ENCODE measurements at places on chromosomes 6 and 20.

DNA sequence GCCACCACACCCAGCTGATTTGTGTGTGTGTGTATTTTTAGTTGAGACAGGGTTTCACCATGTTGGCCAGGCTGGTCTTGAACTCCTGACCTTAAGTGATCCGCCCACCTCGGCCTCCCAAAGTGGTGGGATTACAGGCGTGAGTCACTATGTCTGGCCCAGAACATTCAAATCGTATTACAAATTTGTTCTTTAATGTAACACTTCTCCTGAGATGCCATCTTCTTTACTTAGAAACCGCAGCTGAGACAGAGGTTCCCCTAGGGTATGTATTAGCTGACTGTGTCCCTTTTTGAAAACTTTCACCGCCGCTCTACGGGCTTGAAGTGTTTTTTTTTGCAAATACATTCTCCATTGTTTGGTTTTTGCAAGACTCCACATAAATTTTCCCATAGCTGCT is 62.6 kb downstream of the TOX2 start:
- DNase-seq = no peak

- DNase-seq = no peak
Measured at GRCh38 chr20:46430921-46431712, 24.7 kb upstream of the ELMO2 start.

DNA sequence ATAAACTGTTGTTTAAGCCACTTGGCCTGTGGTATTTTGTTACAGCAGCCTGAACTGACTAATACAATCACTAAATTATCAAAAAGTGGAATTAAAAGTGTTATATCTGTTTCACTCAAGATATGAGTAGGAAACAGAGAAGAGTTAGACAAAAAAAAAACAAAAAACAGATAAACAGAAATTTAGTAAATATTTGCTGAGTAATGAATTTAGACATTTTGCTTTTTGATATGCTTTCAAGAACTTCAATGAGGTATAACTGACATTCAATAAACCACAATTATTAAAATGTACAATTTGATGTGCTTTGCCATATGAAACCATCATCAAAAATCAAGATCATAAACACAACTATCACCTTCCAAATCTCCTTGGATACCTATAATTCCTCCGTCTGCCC is 369.2 kb downstream of the PAX1 start:
- DNase-seq = no peak

DNA sequence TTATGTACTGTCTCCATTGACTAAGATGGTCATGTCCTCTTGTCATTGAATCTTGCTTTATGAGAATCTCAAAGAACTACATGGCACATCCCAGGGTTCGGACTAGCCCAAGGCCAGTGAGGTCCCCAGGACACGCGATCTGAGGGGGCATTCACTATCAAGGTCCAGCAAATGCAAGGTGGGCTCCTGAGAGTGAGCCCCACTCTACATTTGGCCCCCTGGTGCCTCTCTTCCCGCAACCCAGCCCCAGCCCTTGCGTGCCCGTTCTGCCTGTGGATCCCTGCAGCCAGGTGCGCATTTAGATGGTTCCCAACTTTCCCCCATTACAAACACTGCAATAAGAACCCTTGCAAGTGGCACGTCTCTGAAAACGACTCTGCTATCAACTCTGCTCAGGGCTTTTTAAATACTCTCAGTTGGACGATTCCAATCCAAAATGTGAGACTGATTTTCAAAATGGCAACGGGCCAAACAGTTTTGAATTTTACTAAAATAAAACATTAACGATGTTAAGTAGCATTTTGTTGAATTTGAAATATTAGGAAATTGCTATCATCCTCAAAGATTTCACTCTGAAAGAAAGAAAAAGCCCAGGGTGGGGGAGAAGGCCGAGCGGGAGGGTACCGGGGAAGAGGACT is 59.6 kb downstream of the NFATC2 start:
- DNase-seq = no peak
